ENCODE measurements at places on chromosomes 4 and X. TPM values are rescaled to one million over a fixed set of nuclear protein-coding genes. Genes with fewer than 3 reads are reported as not detected.
A peak's percentile ranks its signal among the peaks of the same experiment; 100 is the strongest.

The GPR34 gene
- total RNA-seq: not detected

DNA sequence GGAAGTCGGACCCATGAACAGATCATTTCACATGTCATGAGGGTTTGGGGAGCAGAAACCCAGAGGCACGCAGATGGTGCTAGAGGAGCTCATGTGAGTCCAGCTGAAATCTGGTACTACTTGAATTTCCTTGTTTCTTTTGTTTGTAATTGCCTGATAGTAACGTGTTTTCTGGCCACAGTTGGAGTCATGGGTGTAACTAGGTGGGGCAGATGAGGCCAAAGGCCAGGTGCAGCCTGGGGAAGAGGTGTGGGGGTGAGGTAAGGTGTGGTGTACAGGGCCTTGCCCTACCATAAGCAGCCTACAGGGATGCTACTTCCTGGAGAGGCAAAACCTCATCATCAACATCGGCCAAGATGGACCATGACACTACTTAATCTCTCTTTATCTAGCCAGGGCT is 271.4 kb downstream of the PTTG2 start:
- no peak for DNase-seq

DNA sequence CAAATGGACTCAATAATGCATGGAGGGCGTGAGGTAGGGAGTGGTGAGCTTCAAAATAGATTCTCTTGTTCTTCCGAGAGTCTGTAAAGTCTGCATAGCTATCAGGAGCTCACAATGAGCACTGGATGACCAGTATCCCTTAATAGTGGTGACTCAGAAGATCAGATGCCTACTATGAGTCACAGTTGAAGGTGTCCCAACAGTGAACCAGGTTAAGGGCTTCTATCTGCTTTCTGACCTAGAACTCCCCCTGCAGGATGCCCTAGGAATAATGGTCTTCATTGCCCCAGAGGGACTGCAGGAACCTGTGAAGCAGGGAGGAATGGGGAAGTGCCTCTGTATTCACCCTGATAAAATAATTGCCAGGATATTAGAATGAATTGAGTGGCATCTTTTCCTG is 22.1 kb downstream of the DGKK start:
- no peak for DNase-seq

The MAGEA8 gene
- total RNA-seq: not detected

The GLRB gene
- 1.4 TPM for total RNA-seq

- no peak for DNase-seq
Observed at GRCh38 chrX:38594434-38594833, 33.1 kb downstream of the TSPAN7 start.

GRCh38 chr4:19924761-19925160 is 326.9 kb upstream of the SLIT2 start:
- no peak for DNase-seq

- DNase-seq: no peak
Observed at GRCh38 chrX:149213264-149213663, 291.8 kb downstream of the IDS start.

The CXorf65 gene
- not detected for total RNA-seq

- DNase-seq: peak; percentile 16
Observed at GRCh38 chr4:101169044-101170014, 178.0 kb downstream of the PPP3CA start.

DNA sequence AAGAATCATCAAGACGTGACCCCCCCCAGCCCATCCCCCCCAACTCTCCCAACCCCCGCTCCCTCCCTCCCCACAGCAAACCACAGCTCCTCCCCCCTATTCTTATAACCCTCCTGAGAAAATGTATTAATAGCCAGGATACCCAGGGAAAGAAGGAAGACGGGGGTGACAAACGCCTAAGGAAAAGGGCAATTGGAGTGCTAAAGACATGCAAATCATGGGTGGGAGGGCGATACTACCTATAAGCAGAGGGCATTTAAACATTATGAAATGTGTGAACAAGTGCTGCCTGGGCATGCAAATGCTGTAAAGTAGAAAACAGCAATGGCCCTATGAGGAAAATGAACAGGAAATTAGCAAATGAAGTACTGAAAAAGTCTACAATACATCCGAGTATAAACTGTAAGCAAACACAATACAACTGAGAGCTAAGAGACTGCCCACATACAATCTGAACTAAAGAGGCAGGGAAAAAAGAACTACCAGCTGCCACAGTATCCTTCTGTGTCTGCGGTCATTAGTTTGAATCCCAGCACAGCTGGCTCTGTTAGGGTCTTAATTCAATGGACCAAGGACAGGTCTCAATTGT is 2.4 kb downstream of the CXXC4 start:
- peak; percentile 69 for DNase-seq

DNA sequence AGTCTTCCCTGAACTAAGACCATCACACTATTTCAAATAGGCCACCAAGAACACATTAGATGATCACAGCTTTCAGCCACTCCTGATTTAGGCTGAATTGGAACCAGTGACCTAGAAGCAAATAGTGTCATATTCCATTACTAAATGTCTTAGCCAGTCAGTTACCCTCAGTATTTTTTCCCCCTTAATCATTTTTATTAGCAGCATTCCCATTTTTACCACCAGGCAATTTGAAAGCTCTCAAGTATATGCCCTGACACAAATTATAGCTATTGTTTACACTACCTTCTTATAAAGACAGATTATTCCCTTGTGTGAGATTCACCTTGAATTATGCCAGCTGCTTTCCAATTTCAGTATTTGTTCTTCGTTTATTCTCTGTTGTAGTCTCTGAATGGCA is 1146.9 kb downstream of the PDHA2 start:
- DNase-seq: no peak

GRCh38 chr4:168163106-168163505 is 70.8 kb downstream of the ANXA10 start:
- DNase-seq: no peak

GRCh38 chr4:110867981-110868720 is 245.3 kb upstream of the PITX2 start:
- DNase-seq: no peak

GRCh38 chr4:8695237-8696219 is 103.0 kb downstream of the CPZ start:
- DNase-seq: peak; percentile 41

The STARD8 gene
- 9.5 TPM for total RNA-seq

DNA sequence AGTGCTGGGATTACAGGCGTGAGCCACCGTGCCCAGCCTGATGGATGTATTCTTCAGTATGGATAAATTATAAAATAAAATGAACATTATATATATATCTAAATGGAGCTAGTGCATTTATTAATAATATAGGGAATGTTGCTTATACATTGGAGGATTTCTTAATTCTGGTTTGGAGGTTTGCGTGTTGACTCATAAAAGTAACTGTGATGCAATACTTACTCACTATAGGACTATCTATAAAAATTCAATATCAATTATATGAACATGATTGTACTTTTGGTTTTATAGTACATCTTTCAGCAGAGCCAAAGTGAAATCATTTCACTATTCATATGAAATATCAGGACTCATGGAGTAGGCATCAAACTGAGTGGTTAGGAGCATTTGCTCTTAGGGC is 3.2 kb upstream of the AREG start:
- DNase-seq: no peak

DNA sequence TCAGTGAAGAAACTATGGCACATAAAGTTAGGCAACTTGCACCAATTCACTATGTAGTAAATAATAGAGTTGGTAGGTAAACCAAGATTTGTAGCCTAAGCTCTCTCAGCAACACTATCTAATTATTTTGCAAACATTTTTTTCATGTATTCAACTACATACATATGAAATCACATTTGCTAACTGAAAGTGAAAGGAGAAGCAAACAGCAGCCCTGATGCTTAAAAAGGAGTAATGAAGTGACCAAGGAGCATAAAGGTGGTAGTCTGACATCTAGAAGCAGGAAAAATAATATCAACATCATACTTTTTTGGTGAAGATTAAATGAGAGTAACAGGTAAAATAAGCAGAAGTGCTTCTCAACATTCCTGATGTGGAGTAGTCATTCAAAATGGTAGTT is 603.7 kb downstream of the GRXCR1 start:
- DNase-seq: no peak

The CCDC149 gene
- total RNA-seq: 1.7 TPM

GRCh38 chrX:69163936-69164741 is 1.1 kb downstream of the PJA1 start:
- peak; percentile 81 for DNase-seq

The PLAC8 gene
- total RNA-seq: 0.41 TPM

- DNase-seq: peak; percentile 16
Observed at GRCh38 chr4:25377572-25378436, 741 bp downstream of the ANAPC4 start.

The PTCHD1 gene
- total RNA-seq: 4.3 TPM

GRCh38 chr4:148200960-148201359 is 241.3 kb downstream of the NR3C2 start:
- no peak for DNase-seq

DNA sequence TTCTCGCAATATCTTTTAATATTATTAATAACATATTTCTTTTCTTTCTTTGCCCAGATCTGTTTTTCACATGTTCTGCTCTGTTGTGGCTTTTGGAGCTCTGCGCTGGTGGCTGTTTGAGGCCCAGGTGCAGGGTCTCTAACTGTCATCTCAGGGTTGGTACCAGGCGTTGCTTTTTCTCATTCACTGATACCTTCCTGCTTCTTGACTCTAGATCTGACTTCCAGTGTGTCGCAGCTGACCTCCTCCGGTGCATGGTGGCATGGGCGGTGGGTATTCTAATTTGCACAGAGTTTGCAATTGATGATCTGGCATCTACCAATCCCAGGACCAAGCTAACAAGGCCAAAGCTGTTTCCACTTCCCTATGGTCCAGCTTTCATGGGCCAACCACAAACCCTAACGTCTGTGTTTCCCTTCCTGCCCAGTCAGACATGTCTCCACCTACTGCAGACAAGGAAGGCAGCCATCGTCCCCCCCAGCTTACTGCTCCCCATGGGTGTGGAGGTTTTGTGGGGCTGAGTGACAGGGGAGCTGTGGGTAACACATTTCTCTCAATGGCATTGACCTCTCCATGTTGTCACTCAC is 25.2 kb downstream of the LETM1 start:
- DNase-seq: no peak

GRCh38 chr4:1544861-1545281 is 138.6 kb upstream of the NKX1-1 start:
- no peak for DNase-seq

Measured in H7 (cell line).